MM.1S (cell line): ENCODE measurements at places on chromosomes 2 and 18.

GRCh38 chr2:70965506-70965905 lies 12.9 kb upstream of the ANKRD53 start:
- H3K27ac ChIP-seq = no peak overlapping the region
- no peak for DNase-seq
- 0 out of 2 replicates have a peak, but pooled peaks cover 4% of the 10 kb centered on the region for H3K4me1 ChIP-seq
- no peaks in the 10 kb centered on the region for H3K36me3 ChIP-seq

DNA sequence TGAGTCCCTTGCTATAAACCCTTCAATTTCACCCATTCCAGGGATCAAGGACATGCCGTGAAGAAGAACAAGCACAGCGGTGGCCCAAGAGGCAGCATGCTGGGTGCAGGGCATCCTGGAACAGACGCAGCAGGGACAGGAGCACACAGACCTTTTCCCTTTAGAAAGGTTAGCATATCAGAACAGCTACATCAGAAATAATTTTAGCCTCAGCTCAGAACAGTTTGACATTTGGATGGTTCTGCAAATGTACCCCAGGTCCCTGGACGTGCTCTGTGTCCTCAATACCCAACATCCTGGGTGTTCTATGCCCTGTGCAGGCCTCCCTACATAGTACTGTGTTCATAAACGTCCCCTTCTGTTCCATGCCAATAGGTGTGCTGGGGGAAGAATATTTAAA lies 80.4 kb downstream of the MYOM1 start:
- no peaks in the 10 kb centered on the region for H3K36me3 ChIP-seq
- no peaks in the 10 kb centered on the region for H3K27me3 ChIP-seq
- no peak for DNase-seq
- H3K4me3 ChIP-seq = no peak overlapping the region
- no peaks in the 10 kb centered on the region for H3K4me1 ChIP-seq

DNA sequence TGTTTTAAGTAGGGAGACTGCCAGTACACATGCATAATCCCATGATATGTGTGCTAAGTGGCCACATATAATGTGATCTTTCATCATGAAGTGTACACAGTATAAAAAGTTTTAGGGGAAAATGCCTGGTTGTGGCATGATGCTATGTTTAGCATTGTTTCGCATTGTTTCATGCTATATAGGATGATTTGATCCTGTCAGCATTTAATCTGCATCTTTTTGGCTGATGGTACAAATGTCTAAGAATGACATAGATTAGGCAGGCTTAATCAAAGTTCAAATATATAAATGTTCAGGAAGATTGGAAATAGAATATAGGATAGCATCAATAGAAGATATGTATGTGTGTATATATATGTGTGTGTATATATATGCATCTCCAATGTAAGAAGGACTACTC lies 83.6 kb downstream of the MYO3B start:
- no peak overlapping the region for H3K4me3 ChIP-seq
- no peaks in the 10 kb centered on the region for H3K4me1 ChIP-seq
- H3K27me3 ChIP-seq = no peaks in the 10 kb centered on the region
- no peak for DNase-seq
- H3K27ac ChIP-seq = no peak overlapping the region

GRCh38 chr2:224847961-224848850 lies 132.0 kb upstream of the CCDC195 start:
- no peaks in the 10 kb centered on the region for H3K27me3 ChIP-seq
- no peak overlapping the region for H3K27ac ChIP-seq
- no peaks in the 10 kb centered on the region for H3K4me1 ChIP-seq
- H3K36me3 ChIP-seq = no peaks in the 10 kb centered on the region; the same call in 1 of the 2 replicates
- DNase-seq = no peak
